ENCODE measurements at places on chromosomes 16 and 17. TPM values are rescaled to one million over a fixed set of nuclear protein-coding genes. Genes with fewer than 3 reads are reported as not detected.

- H3K27ac ChIP-seq = peak overlapping the region; percentile 99
- H3K36me3 ChIP-seq = peaks cover 63% of the 10 kb centered on the region
- peak overlapping the region; percentile 92 for H3K4me3 ChIP-seq
- DNase-seq = peak; percentile 98
- H3K27me3 ChIP-seq = no peaks in the 10 kb centered on the region
- H3K4me1 ChIP-seq = peaks cover 7% of the 10 kb centered on the region
These were observed 9.2 kb upstream of the TSPOAP1 start for GRCh38 chr17:58337600-58338453.

DNA sequence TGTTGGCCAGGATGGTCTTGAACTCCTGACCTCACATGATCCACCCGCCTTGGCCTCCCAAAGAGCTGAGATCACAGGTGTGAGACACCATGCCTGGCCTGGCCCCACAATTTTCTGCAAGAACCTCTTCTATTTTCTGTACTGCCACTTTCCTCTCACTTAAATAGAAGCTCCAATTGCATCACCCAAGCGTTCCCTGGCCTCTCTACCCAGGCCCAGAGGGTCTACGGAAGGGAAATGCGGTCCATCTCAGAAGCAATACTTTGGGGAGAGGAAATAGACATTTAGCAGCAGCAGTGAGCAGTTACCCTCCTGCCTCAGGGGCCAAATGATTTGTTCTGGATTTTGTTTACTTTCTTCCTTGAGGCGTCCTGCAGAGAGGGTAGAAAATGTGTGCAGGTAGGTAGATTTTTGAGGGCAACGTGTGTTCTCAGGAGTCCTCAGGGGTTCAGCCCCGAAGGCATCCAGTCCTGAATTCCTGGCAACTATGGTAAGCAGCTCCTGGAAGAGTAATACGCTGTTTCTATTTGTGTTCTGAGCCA is 11.0 kb downstream of the SLC6A4 start:
- H3K36me3 ChIP-seq = no peaks in the 10 kb centered on the region
- no peak for DNase-seq
- no peak overlapping the region for H3K4me3 ChIP-seq
- H3K4me1 ChIP-seq = no peaks in the 10 kb centered on the region

GRCh38 chr17:43018008-43018853 is 4.0 kb downstream of the VAT1 start:
- no peak overlapping the region for H3K4me3 ChIP-seq
- H3K4me1 ChIP-seq = peaks cover 24% of the 10 kb centered on the region
- no peaks in the 10 kb centered on the region for H3K27me3 ChIP-seq

DNA sequence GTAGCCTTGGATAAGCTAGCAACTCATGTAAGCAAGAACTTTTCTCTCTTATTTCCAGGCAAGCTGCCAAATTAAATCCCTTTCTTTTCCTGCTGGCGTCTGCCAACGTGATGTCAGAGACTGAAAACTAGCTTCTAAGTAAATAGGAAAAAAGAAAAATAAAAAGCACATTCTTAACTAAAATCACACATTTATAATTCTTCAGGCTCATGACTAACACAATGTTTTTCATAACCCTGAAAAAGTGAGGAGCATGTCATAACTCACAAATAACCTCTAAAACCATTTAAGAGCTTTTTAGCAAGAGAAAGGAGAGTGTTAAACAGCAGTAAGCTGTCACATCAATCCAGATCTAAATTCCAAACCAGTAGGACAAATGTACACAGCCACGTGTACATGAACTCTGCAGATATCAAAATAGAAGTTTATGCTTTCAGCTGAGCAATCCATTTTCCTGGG is 110.0 kb downstream of the N4BP1 start:
- H3K36me3 ChIP-seq = no peaks in the 10 kb centered on the region
- no peak overlapping the region for H3K27ac ChIP-seq
- H3K4me3 ChIP-seq = no peak overlapping the region
- H3K4me1 ChIP-seq = no peaks in the 10 kb centered on the region
- no peak for DNase-seq

DNA sequence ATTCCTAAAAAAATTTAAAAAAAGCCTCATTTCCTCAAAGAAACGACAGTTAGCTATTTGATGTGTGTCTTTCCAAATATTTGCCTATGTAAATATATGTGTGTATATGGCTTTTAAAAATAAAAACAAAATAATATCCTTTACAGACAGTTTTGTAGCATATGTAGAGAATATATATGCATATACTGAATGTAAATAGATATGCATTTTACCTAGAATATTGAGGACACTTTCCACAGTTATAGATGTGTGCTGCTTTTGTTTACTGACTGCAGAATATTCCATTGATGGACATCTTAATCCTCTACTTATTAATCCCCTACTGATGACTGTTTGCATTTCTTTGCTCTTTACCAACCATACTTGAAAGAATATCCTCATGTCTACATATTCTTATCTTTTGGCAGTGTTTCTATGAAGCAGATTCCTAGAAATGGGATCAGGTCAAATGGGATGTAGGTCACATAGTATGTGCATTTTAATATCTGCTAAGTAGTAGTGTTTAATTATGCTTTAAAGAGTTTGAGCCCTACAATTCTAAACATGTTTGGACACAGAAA is 3.3 kb downstream of the CCL3L1 start:
- peaks cover 31% of the 10 kb centered on the region for H3K27me3 ChIP-seq
- no peak overlapping the region for H3K4me3 ChIP-seq
- H3K36me3 ChIP-seq = no peaks in the 10 kb centered on the region
- H3K4me1 ChIP-seq = peaks cover 4% of the 10 kb centered on the region
- no peak overlapping the region for H3K27ac ChIP-seq
- no peak for DNase-seq

GRCh38 chr17:10060526-10060925 is 137.9 kb downstream of the GAS7 start:
- H3K4me3 ChIP-seq = no peak overlapping the region
- no peaks in the 10 kb centered on the region for H3K36me3 ChIP-seq
- no peaks in the 10 kb centered on the region for H3K4me1 ChIP-seq
- H3K27ac ChIP-seq = no peak overlapping the region

DNA sequence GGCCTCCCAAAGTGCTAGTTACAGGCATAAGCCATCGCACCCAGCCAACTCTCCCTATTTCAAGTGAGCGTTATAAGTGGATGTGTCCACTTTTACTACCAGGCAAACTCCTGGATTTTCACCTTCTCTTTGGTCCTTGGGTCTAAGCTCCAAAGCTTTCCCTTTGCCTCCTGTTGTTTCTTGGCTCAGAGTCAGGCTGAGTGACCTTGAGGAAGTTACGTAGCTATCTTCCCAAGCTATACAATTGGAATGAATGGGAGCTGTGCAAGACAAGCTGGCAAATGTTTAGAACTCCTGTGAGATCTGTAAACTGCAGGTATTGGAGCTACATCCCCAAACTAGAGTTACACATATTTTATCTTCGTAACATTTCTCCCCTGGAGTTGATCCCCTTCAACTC is 20.3 kb downstream of the NXPH3 start:
- H3K27me3 ChIP-seq = no peaks in the 10 kb centered on the region
- no peaks in the 10 kb centered on the region for H3K4me1 ChIP-seq
- H3K4me3 ChIP-seq = no peak overlapping the region
- DNase-seq = no peak
- H3K36me3 ChIP-seq = peaks cover 32% of the 10 kb centered on the region

DNA sequence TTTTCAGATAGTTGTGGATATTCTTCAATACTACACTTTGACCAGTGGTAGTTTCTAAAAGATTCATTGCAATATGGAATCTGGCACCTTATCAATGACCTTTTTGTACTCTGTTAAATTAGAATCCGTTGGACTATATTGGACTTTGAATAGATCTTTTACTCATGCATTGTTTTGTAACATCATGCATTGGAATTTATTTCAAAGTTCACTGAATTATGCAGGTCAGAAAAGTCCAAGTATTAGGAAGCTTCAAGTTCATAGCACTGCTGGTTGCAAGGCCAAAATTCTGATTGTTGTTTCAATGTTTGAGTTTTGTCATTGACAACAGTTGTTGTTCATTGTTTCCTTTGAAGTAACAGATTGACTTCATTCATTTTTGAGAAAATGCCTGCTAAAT is 7.9 kb upstream of the DHRS11 start:
- H3K4me1 ChIP-seq = no peaks in the 10 kb centered on the region
- H3K27ac ChIP-seq = no peak overlapping the region
- no peak for DNase-seq
- H3K36me3 ChIP-seq = peaks cover 30% of the 10 kb centered on the region
- no peak overlapping the region for H3K4me3 ChIP-seq

DNA sequence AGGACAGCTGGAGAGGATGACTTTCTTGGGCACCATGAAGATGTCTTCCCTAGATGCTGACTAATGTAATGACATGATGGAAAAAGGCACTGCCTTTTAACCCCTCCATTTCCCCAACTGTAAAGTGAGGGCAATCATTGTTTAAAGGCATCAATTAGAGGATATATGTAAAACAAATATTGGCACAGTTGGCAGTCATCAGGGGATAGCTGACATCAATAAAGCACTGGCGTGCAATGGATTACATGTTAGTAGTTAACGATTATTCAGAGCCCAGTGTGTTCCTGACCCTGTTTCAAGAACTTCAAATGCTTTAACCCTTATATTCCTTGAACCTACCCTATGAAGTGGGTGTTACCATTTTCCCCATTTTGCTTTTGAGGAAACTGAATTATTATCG is 100.7 kb downstream of the TMEM114 start:
- DNase-seq = no peak
- no peak overlapping the region for H3K4me3 ChIP-seq

DNA sequence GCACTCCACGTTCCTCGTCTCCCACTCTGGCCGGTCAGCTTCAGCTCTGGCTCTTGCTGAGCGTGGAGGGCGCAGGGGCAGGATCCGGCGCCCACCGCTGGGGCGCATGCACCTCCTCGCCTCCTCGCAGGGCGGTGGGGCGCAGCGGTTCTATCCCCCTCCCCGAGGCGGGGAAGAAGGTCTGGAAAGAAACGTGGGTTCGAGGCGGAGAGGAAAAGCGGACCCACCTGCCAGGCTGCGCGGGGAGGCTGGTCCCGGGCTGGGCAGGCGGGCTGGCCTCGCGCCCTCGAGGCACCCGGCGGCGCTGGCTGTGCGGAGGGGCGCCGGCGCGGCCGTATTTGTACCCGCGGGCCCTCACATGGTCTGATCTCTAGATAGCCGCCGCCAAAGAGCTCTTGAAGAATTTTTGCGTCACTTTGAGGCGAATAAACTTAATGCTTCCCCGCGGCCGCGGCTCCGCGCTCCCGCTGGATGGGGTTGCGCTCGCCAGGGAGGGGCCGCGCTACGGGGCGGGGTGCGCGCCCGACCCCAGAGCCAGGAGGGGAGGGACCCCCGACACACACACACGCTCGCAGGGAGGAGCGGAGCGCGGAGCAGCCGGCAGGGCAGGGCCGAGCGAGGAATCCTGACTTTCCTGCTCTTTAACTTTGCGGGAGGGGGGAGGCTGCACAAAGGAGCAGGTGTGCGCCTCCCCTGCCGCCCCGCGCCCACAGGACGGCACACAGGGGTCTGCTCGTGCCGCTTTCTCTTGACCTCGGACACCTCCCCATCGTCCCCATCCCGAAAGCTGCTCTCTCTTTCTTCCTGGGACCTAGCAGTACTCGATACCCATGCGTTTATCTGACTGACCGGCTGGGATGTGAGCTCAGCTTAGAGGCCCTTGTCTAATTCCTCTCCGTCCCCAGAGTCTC is at the start of gene SLC6A4:
Gene SLC6A4 (minus strand): TSS at position 312 of the 911 bp plus-strand sequence. CDS start 13,739 bp downstream, outside the sequence.
- no peaks in the 10 kb centered on the region for H3K36me3 ChIP-seq
- DNase-seq = no peak
- H3K27me3 ChIP-seq = peaks cover 63% of the 10 kb centered on the region
- H3K4me1 ChIP-seq = peaks cover 22% of the 10 kb centered on the region

- no peak for DNase-seq
- no peaks in the 10 kb centered on the region for H3K36me3 ChIP-seq
- no peaks in the 10 kb centered on the region for H3K27me3 ChIP-seq
- no peak overlapping the region for H3K27ac ChIP-seq
- H3K4me3 ChIP-seq = no peak overlapping the region
These were observed 9.4 kb upstream of the SLC52A1 start for GRCh38 chr17:5044630-5045029.

- no peak overlapping the region for H3K4me3 ChIP-seq
- no peak overlapping the region for H3K27ac ChIP-seq
- H3K27me3 ChIP-seq = peaks cover 4% of the 10 kb centered on the region
- no peak for DNase-seq
These were observed 27.9 kb downstream of the CACNA1H start for GRCh38 chr16:1180549-1181403.

- DNase-seq = no peak
- no peaks in the 10 kb centered on the region for H3K27me3 ChIP-seq
- peaks cover 17% of the 10 kb centered on the region for H3K4me1 ChIP-seq
- peaks cover 4% of the 10 kb centered on the region for H3K36me3 ChIP-seq
- H3K27ac ChIP-seq = no peak overlapping the region
These were observed 70.2 kb downstream of the HIC1 start for GRCh38 chr17:2125013-2125535.

DNA sequence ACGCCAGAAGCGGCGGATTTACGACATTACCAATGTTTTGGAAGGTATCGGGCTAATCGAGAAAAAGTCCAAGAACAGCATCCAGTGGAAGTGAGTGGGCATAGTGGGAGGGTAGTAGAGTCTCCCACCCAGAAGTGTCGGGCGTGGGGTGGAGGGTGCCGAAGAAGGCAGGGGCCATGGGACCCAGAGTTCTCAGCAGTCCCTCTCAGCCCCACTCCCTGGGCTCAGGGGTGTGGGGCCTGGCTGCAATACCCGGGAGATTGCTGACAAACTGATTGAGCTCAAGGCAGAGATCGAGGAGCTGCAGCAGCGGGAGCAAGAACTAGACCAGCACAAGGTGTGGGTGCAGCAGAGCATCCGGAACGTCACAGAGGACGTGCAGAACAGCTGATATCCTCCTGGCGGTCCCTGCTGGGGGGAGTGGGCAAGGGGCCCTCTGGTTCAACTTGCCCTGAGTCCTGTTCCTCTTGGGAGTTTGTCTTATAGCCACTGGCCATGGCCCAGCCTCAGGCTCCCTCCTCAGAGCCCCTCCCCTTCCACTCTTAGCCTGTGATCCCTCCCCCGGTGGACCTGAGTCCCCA is 916 bp downstream of the E2F4 start:
- H3K4me3 ChIP-seq = peak overlapping the region; percentile 86
- peaks cover 22% of the 10 kb centered on the region for H3K36me3 ChIP-seq
- H3K27ac ChIP-seq = peak overlapping the region; percentile 69
- DNase-seq = no peak

DNA sequence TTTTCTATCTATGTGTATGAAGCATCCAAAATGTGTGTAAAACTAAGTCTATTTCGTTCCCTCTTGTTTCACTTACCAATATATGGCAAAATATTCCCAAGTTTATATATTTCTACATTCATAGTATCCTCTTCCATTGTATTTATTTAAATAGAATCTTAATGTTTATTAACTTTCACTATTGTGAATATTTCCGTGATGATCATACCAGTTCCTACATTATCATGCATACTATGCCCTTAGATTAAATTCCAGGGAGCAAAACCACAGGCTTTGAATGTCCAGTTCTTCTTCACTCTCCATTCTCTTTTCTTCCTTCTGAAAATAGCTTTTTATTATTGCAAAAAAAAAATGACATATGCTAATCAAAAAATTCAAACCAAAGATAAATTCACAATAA is 4.0 kb downstream of the MAP2K6 start:
- H3K36me3 ChIP-seq = no peaks in the 10 kb centered on the region
- H3K27ac ChIP-seq = no peak overlapping the region
- DNase-seq = no peak
- peaks cover 27% of the 10 kb centered on the region for H3K4me1 ChIP-seq
- H3K27me3 ChIP-seq = no peaks in the 10 kb centered on the region
- H3K4me3 ChIP-seq = no peak overlapping the region

GRCh38 chr17:35998756-35999155 is 2.6 kb downstream of the CCL15 start:
- H3K4me1 ChIP-seq = no peaks in the 10 kb centered on the region
- no peak overlapping the region for H3K27ac ChIP-seq
- no peak overlapping the region for H3K4me3 ChIP-seq
- no peak for DNase-seq

Gene PDE6G
- total RNA-seq = 0.89 TPM

Gene CCL15
- total RNA-seq = not detected

Gene TRPV3
- total RNA-seq = 0.77 TPM

Gene IL34
- not detected for total RNA-seq

Gene CDRT4
- 1.0 TPM for total RNA-seq

Gene GRAP
- 9.1 TPM for total RNA-seq

Gene CDH13
- not detected for total RNA-seq

Gene CYB5D1
- 6.1 TPM for total RNA-seq
